ENCODE measurements at places on chromosomes 4 and X.

- no peak for DNase-seq
These were observed 67.4 kb upstream of the SMAD1 start for GRCh38 chr4:145414226-145414625.

GRCh38 chrX:30649859-30650258, 3.4 kb upstream of the GK start:
- DNase-seq = peak; percentile 35

DNA sequence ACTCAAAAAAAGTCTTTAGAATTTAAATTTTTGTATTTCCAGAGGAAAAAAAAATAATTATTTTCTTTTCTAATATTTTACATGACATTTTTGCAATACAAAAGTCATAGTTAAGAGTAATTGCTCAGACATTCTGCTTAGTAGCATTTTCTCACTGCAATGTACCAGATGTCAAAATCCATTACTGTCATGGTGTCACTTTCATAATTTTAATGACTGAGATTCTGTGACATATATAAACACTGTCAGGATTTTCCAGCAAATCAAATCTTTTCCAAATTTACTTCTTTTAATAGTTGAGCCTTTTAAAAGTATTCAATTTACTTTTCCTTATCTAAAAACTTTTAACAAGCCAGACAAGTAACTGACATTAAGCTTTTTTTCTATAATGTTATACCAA, 422.7 kb downstream of the GRIA2 start:
- no peak for DNase-seq

GRCh38 chr4:85600501-85600900, 125.6 kb downstream of the ARHGAP24 start:
- no peak for DNase-seq

- DNase-seq = peak; percentile 19
These were observed 82.0 kb downstream of the PLS3 start for GRCh38 chrX:115642895-115643530.

GRCh38 chrX:47030339-47030738, 47.9 kb upstream of the RGN start:
- DNase-seq = peak; percentile 21

DNA sequence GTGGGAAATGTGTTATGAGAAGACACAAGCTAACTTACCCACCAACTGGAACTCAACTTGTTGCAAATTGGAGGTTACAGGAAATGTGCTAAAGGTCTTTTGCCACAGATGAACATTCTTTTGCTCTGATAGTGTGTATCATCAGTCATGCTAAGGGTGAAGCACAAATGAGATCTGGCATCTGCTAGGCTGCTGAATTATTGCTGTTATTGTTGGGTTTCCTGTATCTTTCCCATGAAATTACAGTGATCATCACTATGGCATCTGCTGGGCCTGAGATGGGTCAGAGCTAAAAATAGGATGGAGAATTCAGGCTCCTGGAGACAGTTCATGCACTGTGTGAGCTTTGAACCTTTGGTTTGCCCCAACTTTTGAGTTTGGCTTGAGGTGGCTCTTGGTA, 124.5 kb downstream of the NPNT start:
- no peak for DNase-seq

DNA sequence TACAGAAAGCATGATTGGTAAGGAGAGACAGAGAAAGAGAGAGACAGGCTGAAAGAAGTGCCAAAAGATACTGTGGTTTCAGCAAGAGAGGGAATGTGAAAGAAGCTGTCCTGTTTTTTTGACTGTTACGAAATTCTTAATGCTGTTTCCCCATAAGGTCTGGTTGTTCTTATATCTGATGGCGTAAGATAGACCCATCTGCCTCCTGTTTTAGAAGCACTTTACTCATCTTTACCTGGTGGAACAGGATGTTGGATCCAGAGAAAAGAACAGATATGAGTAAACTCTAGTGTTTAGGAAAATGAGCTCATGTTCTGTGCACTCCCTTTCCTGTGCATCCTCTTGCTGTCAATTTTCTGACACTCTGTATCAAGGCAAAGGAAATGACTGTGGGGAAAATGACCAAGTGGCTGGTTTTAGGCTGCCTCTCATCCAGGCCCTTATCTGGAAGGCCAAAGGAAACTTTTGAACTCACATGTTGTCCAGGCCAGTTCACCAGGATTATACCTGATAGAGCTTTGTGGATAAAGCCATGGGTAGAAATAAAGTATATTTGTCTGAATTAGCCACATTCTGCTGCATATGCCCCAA, 311.7 kb upstream of the HTR2C start:
- no peak for DNase-seq

- no peak for DNase-seq
These were observed 67.1 kb upstream of the HGFAC start for GRCh38 chr4:3374667-3375066.

- peak; percentile 59 for DNase-seq
These were observed 600 bp downstream of the RADX start for GRCh38 chrX:106612393-106612763.

GRCh38 chr4:124203613-124204238, 508.8 kb downstream of the ANKRD50 start:
- no peak for DNase-seq

GRCh38 chr4:71026086-71026485, 32.6 kb downstream of the DCK start:
- peak; percentile 50 for DNase-seq

GRCh38 chr4:118289794-118290193, 63.0 kb downstream of the PRSS12 start:
- no peak for DNase-seq

DNA sequence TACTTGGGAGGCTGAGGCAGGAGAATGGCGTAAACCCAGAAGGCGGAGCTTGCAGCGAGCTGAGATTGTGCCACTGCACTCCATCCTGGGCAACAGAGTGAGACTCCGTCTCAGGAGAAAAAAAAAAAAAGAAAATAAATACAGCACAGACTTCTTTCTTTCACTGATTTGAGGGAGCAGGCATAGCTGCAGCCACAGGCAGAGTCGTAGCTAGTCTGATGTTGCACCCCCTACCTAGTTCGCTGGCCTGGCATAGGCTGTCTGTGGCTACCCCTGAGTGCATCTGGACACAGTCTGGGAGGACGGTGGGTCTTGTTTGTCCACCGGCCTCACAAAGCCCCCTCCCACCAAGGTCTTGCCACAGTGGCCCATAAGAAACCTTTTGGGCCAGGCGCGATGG, 21.4 kb downstream of the IL3RA start:
- no peak for DNase-seq

- DNase-seq = no peak
These were observed 63.0 kb downstream of the CPZ start for GRCh38 chr4:8655411-8656184.

DNA sequence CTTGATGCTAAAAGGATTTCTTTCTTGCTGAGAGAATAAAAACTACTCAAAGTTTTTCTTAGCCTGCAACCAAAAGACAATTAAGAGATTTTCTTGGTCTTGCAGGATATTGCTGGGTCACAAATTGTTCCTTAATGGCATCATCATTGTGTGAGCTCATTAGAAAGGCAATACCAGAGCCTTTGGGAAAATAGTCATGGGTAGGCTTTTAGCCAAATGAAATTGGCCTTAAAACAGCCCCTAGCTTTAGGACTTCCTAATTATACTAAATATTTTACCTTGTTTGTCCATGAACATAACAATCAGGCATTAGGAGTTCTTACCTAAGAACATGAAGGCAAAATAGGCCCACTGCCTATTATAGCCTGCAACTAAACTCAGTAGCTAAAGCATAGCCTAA, 10.4 kb upstream of the FAM13A start:
- no peak for DNase-seq

DNA sequence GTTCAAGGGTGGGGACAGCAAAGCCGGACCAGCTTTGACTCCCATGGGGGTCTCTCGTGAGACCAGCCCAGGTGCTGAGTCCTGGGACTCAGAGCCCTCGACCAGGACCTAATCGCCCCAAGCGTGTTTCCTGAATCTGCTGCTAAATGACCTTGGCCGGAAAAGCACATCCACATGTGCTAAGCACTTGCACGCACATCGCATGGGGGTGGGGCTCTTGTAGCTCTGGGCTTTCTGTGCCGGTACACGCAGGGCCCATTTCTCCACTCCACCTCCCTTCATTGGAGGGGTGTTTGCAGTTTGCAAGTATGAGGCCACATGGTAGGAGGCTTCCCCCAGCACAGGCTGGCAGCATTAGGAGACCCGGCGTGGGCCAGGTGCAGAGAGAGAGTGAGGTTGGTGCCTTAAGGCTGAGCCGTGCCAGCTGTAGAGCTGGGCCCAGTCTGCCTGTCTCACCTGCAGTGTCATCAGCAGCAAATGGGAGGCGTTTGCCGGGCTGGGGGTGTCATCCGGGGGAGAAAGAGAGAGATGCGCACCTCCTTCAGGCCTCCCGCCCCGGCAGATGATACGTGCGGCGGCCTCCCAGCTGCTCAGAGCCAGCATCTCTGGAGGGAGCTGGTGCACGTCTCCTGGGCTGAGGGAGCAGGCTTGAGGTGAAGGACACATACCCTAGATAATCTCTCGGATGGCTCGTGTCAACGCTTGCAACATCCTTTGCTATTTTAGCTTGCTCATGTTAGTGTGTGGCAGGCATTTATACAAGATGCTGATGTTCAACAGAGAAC, 45.2 kb upstream of the CLCN4 start:
- DNase-seq = no peak

GRCh38 chrX:139194571-139195280, 335.8 kb upstream of the F9 start:
- DNase-seq = peak; percentile 55

- no peak for DNase-seq
These were observed 47.0 kb downstream of the THAP9 start for GRCh38 chr4:82947498-82947897.

- no peak for DNase-seq
These were observed 2.3 kb upstream of the ZCCHC4 start for GRCh38 chr4:25310066-25310802.

- no peak for DNase-seq
These were observed 627.8 kb upstream of the SLIT2 start for GRCh38 chr4:19623866-19624265.

GRCh38 chrX:111110098-111110775, 14.2 kb downstream of the PAK3 start:
- no peak for DNase-seq

DNA sequence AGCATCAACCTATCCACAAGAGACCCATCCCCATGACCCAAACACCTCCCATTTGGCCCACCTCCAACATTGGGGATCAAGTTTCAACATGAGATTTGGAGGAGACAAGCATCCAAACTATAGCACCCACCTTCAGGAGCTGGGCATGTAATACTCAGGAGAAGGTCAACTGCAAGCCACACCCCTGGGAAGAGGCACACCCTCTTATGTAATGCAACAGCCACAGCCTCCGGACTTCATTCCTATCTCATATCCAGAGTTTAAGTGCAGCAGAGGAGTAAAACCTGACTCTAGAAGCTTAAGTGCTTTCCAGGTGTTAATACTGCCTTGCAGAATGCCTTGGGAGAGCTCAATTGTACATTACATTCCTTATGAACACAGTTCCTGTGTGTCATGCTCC, 197.4 kb downstream of the PTTG2 start:
- DNase-seq = peak; percentile 17

- peak; percentile 23 for DNase-seq
These were observed 828.3 kb downstream of the TECRL start for GRCh38 chr4:63580796-63581475.

- no peak for DNase-seq
These were observed 18.3 kb downstream of the FHIP1A start for GRCh38 chr4:151427266-151427665.

DNA sequence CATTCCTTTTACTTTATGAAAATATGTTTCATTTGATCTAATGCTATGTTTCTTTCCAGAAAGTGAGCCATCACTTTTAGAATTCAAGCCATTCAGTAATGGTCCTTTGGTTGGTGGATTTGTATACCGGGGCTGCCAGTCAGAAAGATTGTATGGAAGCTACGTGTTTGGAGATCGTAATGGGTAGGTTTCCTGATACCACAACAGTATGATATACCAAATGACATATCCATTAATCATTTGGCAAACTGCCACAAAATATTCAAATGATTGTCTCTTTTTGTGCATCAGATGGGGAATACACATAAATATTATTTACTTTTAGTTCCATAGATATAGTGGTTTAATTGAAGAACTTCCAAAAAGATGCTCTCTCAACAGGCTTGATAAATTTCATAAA, 68.2 kb downstream of the HHIP start:
- DNase-seq = no peak

DNA sequence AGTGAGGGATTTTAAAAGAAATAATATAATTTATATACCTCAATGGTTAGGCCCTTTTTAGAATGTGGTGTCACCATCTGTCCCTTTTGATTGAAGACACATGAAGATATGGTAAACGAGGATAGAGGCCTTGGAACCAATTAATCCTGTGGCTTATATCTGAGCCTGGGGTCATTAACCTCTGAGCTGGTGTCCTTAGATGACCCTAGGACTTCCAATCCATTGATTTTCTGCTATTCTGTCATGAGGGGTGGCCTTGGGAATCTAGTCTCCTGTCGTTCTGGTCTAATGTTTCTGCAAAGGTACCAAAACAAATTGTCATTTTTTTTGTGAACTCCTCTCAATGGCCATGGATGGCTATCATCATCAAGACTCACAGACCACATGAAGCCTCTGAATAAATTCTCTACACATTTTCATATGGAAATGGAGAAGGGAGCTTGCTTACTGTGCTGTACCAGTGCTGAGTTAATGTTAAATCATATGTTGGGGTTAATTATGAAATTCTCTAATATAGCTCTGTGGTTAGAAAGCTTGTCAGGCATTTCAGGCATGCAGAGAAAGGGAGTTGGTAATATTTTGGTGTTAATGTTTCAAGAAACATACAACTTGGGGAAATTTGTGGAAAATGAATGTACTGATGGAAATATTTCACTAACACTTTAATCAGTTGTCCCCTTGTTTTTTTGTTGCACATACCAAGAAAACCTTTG, 204.2 kb upstream of the IL15 start:
- DNase-seq = no peak

DNA sequence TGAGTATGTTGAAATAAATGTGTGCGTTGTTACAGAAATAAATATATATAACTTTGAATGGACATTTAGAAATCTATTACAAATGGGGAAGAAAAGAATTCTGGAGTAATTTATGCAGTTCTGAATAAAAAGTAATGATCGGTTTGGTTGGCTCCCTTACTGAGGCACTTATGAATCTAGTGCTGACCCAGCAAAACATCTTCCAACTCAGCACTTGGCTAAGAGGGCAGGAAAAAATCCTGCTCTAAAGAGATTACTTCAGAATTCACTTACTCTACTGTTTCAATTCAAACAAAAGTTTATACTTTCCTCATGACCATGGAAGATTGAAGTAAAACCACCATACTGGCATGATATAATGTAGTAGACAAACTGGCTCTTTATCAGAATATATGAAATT, 123.9 kb upstream of the RXFP1 start:
- no peak for DNase-seq

- DNase-seq = no peak
These were observed 2393.9 kb downstream of the ARAP2 start for GRCh38 chr4:33850371-33850902.

- DNase-seq = no peak
These were observed 73.9 kb downstream of the LUZP4 start for GRCh38 chrX:115363372-115363771.

DNA sequence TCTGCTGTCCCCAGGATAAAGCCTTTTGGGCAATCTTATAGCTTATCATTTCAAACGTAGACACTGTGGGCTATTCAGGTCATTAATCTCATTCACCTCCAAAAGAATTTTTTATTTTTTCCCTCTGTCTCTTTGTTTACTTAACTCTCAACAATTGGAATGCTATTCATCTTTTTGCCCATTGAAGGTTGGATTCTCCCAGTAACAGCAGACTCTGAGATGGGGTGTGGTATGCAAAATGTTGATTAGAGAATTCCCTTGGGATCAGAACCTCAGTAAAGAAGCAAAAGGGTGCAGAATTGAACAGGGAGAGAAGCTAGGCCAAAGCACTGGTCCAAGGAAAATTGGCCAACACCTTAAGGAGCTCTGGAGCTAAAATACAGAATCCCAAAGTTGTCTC, 60.4 kb downstream of the CAMK2D start:
- DNase-seq = no peak
